CD4-positive, alpha-beta T cell treated with Interleukin-17A for 1 hour (primary cell): ENCODE measurements at places on chromosomes 1 and 21.

DNA sequence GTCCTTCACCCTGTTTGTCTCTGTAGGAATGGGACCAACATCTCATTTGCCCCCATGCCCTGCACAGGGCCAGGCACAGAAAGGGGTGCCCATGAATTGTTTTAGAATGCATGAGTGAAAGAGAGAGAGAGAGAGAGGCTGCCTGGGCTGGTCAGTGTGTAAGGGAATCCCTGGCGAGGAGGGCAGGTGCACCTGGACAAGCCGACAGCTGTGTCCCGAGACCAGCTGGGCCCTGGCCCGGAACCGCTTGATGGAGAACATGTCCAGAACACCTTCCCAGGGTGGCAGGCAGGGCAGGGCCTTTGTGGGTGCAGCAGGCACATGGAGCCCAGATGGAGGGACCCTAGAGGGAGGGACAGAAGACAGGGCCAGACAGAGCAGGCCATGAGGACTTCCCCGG is 22.7 kb downstream of the SPOCD1 start:
- no peak for DNase-seq

- no peak for DNase-seq
These were observed 4.7 kb downstream of the MAP1LC3C start for GRCh38 chr1:241994171-241994570.

DNA sequence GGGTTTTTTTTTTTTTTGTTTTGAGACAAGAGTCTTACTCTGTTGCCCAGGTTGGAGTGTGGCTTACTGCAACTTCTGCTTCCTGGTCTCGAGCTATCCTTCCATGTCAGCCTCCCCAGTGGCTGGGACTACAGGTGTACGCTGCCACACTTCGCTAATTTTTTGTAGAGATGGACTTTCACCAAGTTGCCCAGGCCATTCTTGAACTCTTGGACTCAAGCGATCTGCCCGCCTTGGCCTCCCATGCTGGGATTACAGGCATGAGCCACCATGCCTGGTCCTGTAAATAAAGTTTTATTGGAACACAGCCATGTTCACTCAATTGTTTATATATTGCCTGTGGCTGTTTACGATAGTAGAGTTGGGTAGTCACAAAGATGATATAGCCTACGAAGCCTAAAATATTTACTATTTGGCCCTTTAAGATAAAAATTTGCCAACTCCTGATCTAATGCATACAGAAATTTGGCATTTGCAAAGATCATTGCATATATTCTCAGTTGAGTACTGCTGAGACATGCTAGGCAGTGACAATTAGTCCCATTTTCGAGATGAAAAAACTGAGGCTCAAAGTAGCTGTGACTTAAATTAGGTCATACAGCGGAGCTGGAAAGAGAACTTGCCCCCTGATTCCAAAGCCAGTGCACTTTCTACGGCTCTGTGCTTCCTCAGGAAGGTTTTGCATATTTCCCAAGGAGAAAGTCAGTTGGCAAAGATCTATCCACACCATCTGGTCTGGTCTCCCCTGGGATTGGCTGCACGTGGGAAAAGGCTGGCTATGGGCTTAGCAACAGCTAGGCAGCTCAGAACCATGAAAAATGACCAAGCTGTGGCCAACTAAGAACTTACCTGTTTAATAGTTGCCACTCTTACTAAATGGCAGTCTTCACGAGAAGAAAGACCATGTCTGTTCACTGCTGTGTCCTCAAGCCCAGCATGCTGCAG is 19.4 kb downstream of the MECR start:
- DNase-seq, result no peak

DNA sequence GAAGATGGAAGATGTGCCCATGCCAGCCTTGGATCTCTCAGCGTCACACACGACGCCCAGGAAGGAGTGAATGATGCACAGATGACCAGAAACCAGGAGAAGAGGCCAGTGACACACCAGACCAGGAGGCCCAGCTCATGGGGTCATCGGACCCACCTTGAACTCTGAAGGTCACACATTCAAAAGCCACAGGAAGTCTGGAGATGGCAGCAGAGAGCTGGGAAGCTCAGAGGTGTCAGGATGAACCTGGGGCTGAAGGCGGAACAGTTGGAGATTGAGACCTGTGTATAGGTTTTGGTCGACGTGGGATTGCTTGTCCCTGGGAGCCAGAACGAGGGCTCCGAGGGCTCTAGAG is 43.6 kb downstream of the SLC19A1 start:
- no peak for DNase-seq

DNA sequence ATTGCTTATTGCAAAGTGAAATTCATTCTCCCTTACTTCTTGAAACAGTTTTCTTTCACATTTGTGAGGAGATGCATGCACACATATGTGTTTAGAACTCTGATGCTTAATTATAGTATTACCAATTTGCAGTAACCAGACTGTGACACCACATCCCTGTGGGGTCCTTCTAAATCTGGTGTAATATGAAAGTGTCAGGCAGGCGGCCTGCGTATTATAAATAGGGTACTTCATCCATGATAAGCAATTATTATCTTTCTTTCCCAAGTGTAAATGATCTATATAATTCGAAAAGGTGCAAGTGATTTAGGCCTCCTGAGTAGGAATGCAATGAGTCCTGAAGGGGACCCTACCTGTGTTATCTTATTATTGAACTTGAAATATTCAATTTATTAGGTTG is 876 bp downstream of the EFCAB7 start:
- no peak for DNase-seq
